Foreskin keratinocyte (primary cell): ENCODE measurements at places on chromosomes 5 and 9. TPM values are rescaled to one million over a fixed set of nuclear protein-coding genes. Genes with fewer than 3 reads are reported as not detected.

The BARHL1 gene
- total RNA-seq = not detected in 2 replicates

The F12 gene
- total RNA-seq = 6.0 and 9.7 TPM in 2 replicates

The PCDHB2 gene
- total RNA-seq = 0.10 and 0.11 TPM in 2 replicates

The KIAA1958 gene
- total RNA-seq = 1.4 and 1.9 TPM in 2 replicates

The MEGF10 gene
- not detected in 2 replicates for total RNA-seq

The IDNK gene
- total RNA-seq = 1.9 and 2.2 TPM in 2 replicates

The TRMO gene
- 10.3 and 11.4 TPM in 2 replicates for total RNA-seq

The DAB2 gene
- total RNA-seq = 6.2 and 6.5 TPM in 2 replicates

The GPR151 gene
- not detected in 2 replicates for total RNA-seq

The SLC36A2 gene
- not detected in 2 replicates for total RNA-seq

The RNF14 gene
- 55.1 and 57.0 TPM in 2 replicates for total RNA-seq

The NR6A1 gene
- total RNA-seq = 0.68 and 1.0 TPM in 2 replicates

The FBN2 gene
- 81.6 and 124 TPM in 2 replicates for total RNA-seq

The TAF11L5 gene
- total RNA-seq = not detected in 2 replicates

- DNase-seq = peak; percentile 30
These were observed 4.0 kb upstream of the PCDHGA1 start for GRCh38 chr5:141326088-141326854.

DNA sequence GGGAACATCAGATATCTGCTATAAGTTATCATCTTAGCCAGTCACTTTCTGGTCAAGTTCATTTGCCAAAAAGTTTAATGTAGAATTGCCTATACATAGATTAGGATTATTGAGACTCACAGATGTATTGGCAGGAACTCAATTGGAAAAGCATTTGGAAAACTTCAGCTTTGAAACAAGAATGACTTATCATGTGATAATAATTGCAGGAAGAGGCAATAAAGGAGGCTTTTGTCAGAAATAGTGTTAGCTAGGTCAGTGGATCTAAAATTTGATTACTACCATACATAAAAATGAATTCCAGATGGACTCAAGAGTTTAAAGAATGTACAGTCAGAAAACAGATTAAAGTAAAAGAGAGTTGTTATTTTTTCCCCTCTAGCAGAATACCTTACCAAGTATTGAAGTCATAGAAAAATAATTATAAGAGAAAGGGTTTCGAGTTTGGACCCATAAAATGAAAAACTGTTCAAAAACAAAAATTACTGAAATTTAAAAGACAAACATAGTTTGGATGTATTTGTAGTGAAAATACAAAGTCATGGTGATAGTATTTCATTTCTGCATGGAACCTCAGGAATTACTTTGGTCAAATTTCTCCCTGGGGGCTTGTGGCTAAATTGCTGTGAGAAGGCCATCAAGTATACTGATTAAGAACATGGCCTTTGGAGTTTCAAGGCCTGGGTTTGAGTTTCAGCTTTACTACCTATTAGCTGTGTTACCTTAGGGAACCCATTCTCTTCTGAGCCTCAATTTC is 159.9 kb downstream of the TMEM38B start:
- no peak for DNase-seq

- no peak for DNase-seq
These were observed 317.0 kb upstream of the ADCY2 start for GRCh38 chr5:7078901-7079300.

DNA sequence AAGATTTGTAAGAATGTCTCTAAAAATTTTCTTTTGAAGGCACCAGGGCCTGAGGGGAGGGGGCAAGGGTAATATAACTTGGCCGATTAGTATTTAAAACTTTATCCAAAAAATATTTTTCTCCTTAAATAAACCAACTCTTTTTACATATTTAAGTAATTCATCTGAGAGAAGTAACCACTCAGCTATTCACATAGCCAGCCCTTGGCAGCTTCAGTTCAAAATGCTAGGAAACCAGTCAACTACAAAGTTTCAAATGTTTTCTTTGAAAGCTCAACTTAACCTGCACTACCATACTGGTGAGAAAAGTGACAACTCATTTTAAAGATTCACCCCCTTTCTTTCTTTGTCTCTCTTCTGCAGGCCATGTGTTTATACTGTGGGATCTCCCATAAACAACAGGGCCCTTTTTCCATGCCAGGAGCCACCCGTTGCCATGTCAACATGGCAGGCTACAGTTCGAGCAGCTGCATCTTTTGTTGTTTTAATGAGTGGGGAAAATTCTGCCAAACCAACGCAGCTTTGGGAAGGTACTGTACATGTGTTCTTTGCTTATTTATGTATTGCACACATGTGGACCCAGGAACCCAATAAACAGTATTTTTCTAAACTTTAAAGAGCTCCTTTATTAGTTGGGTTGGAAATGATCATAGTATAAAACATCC is 46.3 kb downstream of the AOPEP start:
- DNase-seq = no peak

DNA sequence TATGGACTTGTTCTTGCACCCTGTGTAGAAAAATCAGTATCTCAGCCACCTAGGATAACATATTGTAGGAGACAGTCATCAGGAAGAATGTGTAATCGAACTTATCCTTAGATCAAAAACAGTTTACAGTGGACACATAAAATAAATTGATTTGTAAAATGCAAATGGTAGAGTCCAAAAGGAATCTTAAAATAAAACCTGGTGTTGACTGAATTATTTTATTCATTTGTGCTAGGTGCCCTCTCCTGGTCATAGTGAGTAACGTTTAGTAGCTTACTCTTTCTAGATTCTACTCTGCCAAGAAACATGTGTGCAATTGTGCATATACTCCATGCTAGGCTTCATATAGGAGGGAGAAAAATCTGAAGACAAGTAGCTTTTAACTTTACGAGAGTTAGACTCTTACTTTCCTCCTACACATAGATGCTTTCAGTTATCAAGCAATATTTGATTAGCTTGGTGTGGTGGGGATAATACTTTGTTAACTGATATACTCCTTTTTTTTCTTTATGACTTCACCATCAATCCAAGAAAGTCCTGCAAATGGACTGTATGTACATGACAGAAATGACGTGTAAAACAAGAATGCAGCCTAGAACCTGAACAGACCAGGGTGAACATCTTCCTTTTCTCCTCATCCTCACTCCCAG is 23.7 kb upstream of the LOX start:
- DNase-seq = peak; percentile 48

- DNase-seq = no peak
These were observed 39.4 kb downstream of the LHX2 start for GRCh38 chr9:124050955-124051354.

DNA sequence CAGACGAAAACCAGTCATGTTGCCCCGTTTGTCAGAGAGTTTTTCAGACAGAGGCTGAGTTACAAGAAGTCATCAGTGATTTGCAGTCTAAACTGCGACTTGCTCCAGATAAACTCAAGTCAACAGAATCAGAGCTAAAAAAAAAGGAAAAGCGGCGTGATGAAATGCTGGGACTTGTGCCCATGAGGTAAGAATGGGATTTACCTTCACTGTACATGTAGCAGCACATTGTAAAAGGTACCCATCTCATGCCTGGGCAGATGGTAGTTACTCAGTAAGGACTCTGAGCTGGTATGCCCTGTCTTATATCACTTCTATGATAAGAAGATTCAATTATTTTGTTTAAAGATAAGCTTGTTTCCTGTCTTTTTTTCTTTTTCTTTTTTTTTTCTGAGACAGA is 38.8 kb downstream of the RAD50 start:
- peak; percentile 44 for DNase-seq

- no peak for DNase-seq
These were observed 145.0 kb downstream of the PLCXD3 start for GRCh38 chr5:41365369-41365768.

GRCh38 chr5:146203011-146203871 is at the start of gene RBM27:
TSS of gene RBM27 (plus strand) at chr5:146203605. CDS start at chr5:146203766, 161 bp downstream.
- peak; percentile 96 for DNase-seq

GRCh38 chr9:127509955-127510299 is 58.6 kb downstream of the LRSAM1 start:
- DNase-seq = no peak

GRCh38 chr5:178346607-178347334 is 114.2 kb upstream of the PHYKPL start:
- no peak for DNase-seq

DNA sequence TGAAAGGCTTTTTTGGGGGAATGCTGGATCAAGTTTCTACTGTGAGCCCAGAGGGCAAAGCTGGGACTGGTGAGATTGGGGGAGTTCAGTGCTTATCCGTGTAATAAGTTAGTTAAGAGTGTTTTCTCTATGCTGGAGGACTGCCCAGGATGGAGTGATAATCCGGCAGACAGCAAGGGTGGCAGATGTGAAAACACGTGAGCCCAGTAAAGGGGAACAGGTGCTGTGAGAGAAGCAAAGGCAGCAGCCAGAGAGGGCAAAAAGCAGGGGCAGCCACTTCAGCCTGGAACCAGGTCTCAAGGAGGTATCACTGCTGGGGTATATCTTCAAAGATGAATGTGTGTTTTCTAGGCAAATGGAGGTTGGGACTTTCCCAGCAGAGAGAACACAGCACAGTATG is 53.9 kb downstream of the GALNT10 start:
- DNase-seq = no peak

- no peak for DNase-seq
These were observed 123.5 kb downstream of the TRIO start for GRCh38 chr5:14266686-14267085.

- DNase-seq = no peak
These were observed 332.8 kb downstream of the MLLT3 start for GRCh38 chr9:20289423-20290010.

GRCh38 chr5:151222054-151222789 is 1.7 kb downstream of the CCDC69 start:
- DNase-seq = no peak

DNA sequence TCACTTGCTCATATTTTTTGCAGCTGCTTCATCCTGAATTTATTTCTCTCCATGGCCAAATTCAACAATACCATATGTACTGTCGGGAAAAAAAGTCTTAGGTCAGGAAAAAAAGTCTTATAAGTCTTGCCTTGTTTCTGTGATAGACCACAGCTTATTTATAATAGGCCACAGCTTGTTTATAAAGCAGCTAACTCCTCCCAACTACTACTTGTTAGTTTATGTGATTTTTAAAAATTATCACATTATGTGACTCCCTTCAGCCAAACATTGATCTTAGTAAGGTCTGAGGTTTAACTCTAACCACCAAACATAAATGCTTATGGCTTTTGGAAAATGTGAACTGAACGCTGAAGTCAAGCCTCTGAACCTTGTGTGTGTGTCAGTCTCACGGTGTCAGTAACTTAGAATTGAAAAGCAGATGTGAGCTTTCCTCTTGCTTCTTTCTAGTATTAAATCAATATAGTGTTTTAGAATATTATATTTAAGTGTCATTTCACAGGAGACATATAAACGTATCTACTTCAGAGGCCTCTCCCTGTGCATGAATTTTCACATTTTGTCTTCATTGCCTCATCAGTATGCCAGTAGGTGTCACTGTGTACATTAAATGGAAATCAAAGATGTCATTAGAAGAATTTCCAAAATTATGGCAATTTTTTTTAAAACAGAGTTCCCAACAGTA is 51.3 kb downstream of the SNX24 start:
- no peak for DNase-seq

GRCh38 chr9:133845440-133845839 is 107.3 kb upstream of the SARDH start:
- DNase-seq = no peak

GRCh38 chr5:117943541-117943940 is 1044.8 kb downstream of the DTWD2 start:
- DNase-seq = no peak

- DNase-seq = no peak
These were observed 41.5 kb upstream of the NOTCH1 start for GRCh38 chr9:136587145-136587943.

- no peak for DNase-seq
These were observed 227.3 kb downstream of the NMUR2 start for GRCh38 chr5:152177626-152178349.

- no peak for DNase-seq
These were observed 333.4 kb upstream of the PUM3 start for GRCh38 chr9:3177146-3177761.

DNA sequence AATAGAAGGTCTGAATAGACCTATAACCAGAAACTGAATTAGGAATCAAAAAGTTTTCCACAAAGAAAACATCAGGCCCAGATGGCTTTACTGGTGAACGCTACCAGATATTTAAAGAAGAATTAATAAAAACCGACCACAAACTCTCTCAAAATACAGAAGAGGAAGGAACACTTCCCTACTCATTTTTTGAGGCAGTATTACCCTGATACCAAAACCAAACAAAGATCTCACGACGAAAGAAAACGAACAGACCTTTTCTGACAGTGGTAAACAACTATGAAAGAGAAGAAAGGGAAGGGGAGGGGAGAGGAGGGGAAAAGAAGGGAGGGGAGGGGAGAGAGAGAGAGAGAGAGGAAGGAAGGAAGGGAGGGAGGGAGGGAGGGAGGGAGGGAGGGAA is 13.5 kb downstream of the B4GALT1 start:
- no peak for DNase-seq

- no peak for DNase-seq
These were observed 105.1 kb downstream of the PSD2 start for GRCh38 chr5:139900546-139901250.

- DNase-seq = no peak
These were observed 43.2 kb downstream of the NPR3 start for GRCh38 chr5:32754284-32754683.

DNA sequence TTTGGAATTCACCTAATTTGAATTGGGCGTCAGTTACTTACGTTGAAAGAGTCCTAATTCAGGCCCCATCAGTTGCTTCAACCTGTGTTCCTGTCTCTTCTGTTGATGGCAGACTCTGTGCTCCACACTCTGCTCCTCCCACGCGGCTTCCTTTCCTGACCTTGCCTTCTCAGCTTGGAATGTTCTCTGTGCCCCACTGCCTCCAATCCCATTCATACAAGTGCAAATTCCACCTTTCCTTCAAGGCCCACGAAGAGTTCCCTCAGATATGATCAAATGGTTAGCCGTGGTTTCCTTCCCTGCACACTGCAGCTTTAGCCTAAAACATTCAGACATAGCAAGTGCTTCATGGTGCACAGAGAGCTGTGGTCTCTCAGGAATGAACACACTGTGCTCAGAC is 65.7 kb downstream of the SREK1 start:
- no peak for DNase-seq

DNA sequence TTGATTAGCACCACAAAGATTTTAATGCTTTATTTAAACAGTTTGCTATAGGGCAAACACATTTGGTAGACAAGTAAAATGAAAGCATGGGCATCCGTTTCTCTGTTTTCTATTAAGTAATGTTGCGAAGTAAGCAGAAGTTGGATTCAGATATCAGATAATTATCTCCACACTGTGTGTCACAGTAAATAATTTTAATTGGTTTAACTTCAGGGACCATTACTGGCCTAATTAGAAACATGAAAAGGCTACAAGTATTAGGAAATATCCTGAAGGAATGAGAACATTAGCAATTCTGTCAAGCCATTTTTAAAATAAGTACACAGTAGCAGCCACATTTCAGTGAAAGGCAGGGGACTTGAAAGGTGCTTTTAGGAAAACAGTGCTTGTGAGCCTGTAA is 975.4 kb downstream of the NR2F1-AS1 start:
- DNase-seq = no peak

DNA sequence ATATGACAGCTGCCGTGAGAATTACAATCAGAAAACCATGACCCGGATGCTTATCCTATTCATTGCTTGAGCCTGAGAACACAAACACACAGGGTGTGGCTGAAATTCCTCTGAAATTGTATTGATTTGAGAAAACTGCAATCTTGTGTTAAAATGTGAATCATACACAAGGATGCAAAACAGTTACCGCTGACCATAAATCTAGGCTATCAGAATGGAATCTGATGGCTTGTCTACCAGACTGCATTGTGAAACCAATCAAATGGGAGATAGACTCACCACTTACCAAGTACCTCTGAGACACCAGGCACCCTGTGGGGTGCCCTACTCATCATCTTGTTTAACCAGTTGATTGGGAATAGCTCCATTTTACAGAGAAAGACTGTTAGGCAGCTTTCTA is 188.7 kb upstream of the MSX2 start:
- DNase-seq = peak; percentile 98
